Left ventricle myocardium superior (tissue), 1 donor: ENCODE measurements at places on chromosomes 4 and X.

GRCh38 chr4:181672751-181673150, 570.5 kb upstream of the TENM3 start:
- no peak for DNase-seq

DNA sequence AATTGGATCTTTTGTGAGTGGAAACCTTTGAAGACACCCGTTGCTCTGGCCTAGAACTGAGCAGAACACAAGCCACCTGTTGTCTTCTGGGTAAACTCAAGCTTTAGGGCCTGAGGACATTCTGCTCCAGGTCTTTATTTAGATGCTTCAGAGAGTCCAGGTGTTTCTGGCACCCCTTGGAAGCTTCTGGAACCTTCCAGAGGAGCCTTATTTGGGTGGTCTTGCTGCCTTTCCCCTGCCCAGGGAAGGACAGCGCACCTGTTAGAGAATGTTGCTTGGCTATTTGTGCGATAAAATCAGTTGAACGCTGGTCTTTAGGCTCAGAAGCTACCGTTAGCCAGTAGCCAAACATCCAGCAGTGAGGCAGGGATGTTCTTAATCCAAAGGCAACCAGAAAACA, 3.0 kb downstream of the ZNF275 start:
- no peak for DNase-seq

GRCh38 chrX:110180928-110181310, 137.0 kb downstream of the AMMECR1 start:
- DNase-seq = no peak

- no peak for DNase-seq
Observed at GRCh38 chr4:124790471-124790870, 77.9 kb upstream of the ANKRD50 start.

DNA sequence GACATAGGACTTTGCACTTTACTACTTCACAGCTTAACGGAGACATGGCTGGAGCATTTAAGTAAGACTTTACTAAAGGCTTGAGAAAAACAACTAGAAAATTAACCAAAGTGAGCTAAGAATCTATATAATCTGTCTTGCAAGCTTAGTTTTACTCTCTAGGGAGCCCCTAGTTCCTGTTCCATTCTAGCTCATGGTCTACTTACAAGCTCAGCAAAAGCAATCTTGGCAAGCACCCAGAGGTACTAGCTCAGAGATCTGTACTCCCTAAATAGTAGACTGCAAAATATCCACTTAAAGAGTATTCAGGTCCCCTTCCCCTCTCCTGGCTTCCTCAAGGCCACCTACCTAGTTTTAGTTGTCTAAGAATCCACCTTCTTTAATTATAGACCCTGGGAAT, 469.0 kb downstream of the IDS start:
- DNase-seq = no peak
